Karpas-422 (cell line): ENCODE measurements at places on chromosomes 4 and X.

- no peak for DNase-seq
Measured at GRCh38 chrX:56232221-56233082, at the start of gene KLF8. Gene KLF8 (plus strand): TSS chrX:56232356. CDS start chrX:56233335, 979 bp downstream.

GRCh38 chr4:84875636-84876371, 90.7 kb downstream of the WDFY3 start:
- no peak for DNase-seq

DNA sequence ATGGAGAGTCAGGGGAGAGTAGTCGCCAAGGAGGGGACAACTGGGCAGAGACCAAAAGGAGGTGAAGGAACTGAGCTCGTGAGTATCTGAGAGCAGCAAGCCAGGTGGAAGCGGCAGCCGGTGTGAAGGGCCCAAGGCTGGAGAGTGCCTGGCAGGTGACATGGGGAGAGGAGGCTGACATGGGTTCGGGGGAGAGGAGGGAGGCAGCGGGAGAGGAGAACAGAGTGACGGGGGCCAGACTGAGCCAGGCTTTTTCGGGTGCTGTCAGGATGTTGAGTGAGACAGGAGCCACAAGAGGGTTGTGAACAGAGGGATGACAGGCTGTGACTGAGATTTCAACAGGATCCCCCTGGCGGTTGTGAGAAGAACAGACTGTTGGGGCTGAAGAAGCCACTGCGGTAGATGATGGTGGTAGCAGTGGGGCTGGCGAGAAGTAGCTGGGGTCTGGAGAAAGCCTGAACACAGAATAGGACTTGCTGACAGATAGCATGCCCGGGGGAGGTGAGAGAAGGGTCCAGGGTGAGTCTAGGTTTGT, 5.7 kb downstream of the ELK1 start:
- peak; percentile 81 for DNase-seq

GRCh38 chr4:62130637-62131036, 930.5 kb downstream of the ADGRL3 start:
- no peak for DNase-seq

DNA sequence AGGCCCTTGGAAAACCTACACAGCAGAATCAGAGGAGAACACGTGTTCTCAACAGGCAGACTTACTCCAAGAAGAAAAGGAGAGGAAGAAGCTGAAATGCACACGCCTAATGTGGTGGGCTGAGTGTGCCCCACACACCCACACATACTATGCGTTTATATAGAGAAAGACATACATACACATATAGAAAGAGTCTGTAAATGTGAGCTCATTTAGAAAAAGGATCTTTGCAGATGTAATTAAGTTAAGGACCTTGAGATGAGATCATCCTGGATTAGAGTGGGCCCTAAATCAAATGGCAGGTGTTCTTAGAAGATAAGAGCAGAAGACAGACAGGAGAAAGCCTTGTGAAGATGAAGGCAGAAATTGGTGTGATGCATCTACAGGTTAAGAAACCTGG, 87.2 kb upstream of the KLF3 start:
- no peak for DNase-seq

GRCh38 chr4:41943506-41943905, 8.3 kb downstream of the TMEM33 start:
- DNase-seq = no peak

GRCh38 chr4:105715692-105716278, 7.2 kb downstream of the GSTCD start:
- DNase-seq = peak; percentile 49

GRCh38 chr4:173213296-173213695, 44.7 kb downstream of the GALNT7 start:
- no peak for DNase-seq
